ENCODE measurements at places on chromosomes 6 and 20.

DNA sequence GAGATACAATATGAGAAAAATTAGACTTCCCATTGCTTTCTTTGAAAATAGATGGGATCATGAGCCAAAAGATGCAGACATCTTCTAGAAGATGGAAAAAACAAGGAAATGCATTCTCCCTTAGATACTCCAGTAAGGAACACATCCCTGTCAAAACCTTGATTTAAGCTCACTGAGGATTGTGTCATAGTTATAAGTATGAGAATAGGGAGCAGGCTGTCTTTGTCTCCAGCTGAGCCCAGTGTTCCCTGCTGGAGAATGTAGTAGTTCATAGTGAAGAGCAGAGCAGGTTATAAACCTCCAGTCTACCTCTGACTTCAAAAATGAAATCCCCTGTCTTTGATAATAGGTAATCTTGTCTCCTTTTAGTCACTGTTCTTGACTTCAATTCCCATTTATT lies 589.9 kb downstream of the PHF3 start:
- no peak for DNase-seq

DNA sequence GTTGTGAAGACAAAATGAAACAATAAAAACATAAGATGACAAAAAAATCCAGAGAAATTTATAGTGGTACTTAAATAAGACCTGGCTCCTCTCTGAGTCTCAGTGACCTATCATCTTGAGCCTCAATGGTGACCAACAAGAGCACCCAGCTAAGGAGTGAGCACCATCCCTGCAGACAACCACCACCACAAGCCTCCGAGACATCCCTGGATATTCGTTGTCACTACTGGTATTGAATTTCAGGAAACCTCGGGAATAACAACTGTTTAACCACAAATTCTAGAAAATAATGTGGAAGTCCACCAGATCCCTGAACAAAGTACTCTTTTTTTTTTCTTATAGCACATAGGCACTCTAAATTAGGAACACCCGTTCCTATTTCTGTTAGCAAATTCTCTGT lies 32.2 kb upstream of the ADGRF5 start:
- DNase-seq, result no peak

- no peak for DNase-seq
These were observed 56.5 kb upstream of the RNF144B start for GRCh38 chr6:18330548-18331081.

- no peak for DNase-seq
These were observed 87.5 kb upstream of the HDAC2 start for GRCh38 chr6:114058435-114058834.

DNA sequence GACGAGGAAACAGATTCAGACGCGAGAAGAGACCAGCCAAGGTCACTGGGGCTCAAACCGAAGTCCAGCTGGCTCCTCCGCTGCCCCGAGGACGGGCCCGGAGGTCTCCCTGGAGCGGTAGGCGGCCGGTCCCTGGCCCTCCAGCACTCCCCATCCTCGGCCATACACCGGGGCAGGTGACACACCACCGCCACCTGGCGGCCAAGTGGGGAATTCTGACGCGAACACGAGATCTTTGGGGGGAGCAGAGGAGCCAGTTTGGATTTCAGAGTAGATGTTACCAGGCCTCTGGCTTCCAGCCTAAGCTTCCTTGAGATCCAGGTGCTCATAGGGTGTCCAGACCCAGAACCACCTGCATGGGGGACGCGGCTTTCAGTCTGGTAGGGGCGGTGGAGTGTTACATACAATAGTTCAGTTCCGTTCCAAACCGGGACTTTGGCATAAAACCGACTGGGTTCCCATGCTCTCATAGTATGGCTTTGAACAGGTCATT lies 16.1 kb downstream of the BPIFB1 start:
- no peak for DNase-seq

GRCh38 chr20:23363257-23363649 lies 1.3 kb downstream of the GZF1 start:
- no peak for DNase-seq

- DNase-seq, result no peak
These were observed 22.5 kb upstream of the MMS22L start for GRCh38 chr6:97305414-97306066.
